NCI-H69 (cell line): ENCODE measurements at places on chromosomes 5 and 9.

DNA sequence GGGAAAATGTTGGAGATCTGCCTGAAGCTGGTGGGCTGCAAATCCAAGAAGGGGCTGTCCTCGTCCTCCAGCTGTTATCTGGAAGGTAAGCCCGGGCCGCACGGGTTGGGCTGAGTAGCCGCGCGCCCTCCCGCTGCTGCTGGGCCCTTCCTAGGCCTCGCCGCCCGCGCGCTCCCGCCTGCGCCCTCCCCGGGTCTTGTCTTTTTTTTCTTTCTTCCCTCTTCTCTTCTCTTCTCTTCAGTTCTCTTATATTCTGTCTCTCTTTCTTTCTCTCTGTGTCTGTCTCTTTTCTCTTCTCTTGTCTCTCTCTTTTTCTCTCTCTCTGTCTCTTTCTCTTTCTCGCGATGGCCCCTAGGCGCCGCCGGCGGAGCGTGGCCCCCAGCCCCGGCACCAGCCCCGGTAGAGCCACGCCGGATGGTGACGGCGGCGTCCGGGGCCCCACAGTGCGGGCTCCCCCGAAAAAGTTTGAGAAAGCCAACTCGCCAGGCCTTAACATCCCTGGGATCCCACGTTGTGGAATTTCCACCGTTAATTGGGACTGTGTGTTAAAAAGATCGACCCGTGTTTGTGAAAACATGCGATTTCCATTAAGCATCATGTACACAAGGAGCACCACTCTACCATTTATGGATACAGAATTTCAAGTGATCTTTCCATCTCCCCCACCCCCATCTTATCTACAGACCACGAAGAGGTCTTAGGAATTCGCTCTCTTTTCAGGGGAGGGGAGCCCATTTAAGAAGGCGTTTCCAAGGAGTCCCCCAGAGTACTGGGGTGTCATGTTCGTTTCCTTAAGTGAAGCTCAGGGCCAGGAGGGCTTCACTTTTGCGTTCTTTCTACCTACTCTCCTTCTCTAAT, 616 bp downstream of the ABL1 start:
- DNase-seq = peak; percentile 82

DNA sequence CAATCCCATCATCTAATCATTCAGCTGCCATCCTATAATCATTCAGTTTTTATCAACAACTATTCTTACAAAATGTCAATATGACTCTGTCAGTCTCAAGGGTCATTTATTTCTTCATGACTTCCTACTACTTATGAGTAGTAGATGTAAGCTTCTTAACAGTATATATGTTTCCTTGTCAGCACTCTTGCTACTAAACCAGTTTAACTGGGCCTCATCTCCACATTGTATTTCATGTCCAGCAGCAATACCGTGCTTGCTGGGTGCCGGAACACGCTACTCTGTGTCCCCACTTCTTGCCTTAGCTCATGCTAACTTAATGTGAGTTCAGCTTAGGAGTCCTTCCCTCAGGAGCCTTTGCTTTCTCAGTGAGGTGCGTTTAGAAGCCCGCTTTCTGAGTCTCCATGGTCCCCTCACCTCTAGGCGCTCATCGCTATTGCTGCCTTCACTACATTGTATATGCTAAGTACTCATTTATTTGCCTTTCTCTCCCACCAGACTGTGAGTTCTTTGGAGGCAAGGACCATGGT, 32.9 kb downstream of the ELL2 start:
- DNase-seq = no peak

- no peak for DNase-seq
Observed at GRCh38 chr9:81827616-81828296, 100.5 kb upstream of the SPATA31D4 start.

- no peak for DNase-seq
Observed at GRCh38 chr5:151596828-151597539, 5.9 kb upstream of the FAT2 start.

DNA sequence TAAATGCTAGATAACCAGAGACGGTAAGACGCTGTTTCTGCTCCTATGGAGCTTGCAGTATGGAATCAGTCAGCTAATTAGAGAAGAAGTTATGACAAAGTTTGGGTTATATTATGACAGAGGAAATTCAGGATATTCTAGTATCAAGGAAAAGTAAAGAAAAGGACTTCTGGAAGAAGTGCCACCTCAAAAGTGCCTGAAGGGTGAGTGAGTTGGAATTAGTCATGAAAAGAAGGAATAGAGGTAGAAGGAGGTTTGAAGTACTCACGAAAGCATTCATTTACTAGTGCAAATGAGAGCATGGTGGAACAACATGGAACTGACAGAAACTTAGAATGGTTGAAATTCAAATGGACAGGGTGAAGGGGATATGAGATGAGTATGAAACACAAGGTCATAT, 40.4 kb upstream of the MTAP start:
- no peak for DNase-seq

DNA sequence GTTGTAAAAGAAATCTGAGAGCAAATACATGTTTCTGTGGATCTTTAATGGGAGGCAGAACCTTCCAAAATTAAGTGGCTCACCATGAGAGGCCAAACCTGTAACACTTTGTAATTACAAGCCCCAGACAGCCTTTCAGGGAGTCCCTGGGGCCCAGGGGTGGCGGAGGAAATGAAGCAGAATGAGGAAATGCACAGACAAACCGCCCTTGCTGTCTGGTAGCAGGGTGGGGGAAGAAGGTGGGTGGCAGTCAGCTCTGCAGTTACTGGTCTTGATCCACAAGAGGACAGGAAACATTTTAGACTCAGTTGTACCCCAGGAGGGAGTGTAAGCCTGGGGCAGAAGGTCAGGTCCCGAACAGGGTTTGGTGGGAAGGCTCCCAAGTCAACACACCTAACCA, 6.5 kb downstream of the ARL14EPL start:
- DNase-seq = peak; percentile 94

- peak; percentile 77 for DNase-seq
Observed at GRCh38 chr5:127031147-127031862, 947 bp upstream of the MARCHF3 start.

DNA sequence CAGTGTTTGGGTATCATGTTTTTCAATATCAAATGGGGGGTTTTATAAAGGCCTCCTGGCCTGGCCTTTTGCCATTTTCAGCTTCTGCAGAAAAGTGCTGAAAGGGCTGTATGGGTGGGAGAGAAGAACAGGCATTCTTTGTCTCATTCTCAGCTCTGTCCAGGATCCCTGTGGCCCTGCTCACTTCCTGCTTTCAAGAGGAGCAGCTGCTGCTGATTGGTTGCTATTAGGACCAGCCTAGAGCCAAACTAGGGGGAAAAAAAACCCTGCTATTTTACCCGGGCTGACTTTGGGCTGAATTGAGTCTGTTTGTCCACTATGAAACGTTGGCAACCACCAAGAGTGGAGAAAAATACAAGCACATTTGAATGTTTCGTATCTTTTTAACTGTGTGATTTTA, 117.1 kb downstream of the CMYA5 start:
- no peak for DNase-seq

DNA sequence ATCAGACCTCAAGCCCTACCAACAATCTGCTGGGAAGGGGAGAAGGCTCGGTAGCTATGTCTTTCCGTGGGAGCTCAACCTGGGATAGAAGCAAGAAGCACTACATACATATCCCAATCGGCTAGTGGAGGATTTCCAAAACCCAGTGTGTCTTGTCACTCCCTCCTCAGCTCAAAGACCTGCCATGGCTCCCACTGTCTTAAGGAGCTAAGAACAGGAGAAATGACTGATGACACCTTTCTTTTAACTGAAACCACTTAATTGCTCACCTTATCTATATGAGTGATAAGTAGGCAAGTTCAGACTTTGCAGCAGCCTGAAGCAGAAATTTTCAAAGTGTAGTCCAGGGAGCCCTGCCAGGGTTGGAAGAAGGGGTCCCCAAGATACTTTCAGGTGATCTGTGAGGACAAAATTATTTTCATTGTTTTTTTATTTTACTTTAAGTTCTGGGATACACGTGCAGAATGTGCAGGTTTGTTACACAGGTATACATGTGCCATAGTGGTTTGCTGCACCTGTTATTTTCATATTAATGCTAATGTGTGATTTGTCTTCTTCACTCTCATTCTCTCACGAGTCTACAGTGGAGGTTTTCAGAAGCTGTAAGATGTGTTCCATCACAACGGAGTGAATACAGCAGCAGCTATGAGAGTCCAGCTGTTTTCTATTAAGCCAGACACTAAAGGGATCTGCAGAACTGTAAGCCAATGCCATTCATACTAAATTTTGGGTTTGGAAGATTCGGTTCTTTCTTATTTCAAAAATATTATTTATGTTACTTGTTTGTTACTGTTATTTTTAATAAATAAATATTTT, 41.4 kb downstream of the PAX5 start:
- no peak for DNase-seq

- DNase-seq = no peak
Observed at GRCh38 chr5:142007237-142007544, 5.6 kb downstream of the GNPDA1 start.

GRCh38 chr9:86546712-86547111, 192.5 kb upstream of the TUT7 start:
- DNase-seq = no peak

DNA sequence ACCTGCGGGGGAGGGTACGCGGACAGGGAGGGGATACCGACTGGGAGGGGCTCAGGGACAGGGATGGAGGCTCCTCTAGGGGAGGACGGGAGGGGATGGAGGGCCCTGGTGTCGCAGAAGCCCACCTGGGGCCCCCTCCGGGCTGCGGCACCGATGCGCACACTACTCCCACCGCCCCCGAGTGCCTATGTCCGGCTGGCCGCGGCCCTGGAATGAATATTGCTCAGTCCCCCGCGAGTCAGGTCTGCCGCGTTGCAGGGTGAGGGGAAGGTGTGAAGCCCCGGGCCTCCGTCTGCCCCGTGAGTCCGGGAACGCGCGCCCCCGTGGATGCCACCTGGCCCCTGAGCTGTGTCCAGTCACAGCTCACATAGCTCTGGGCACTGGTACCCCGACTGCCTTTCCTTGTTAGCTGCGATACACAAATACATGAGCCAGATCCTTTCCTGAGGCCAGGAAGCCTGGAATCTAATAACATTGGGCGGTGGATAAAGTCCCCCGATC, 44.5 kb upstream of the PRSS3 start:
- DNase-seq = peak; percentile 42

- peak; percentile 82 for DNase-seq
Observed at GRCh38 chr5:147949711-147950573, 43.6 kb upstream of the C5orf46 start.

DNA sequence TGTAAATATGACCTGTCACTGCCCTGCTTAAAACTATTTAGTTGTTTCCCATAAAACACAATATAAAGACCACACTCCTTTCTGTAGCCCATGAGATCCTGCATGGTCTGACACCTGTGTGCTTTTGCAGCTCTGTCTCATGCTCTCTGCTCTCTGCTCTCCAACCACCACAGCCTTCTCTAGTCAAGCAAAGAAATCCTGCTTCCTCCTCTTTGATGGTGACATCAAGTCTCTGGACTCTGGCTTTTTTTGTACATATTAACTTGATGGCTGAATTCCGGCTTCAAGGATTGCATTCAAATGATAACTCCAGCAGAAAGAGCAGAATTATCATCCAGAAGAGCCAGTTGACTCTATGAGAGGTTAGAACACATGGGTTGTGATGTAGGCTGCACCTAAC, 58.2 kb downstream of the CHSY3 start:
- no peak for DNase-seq

DNA sequence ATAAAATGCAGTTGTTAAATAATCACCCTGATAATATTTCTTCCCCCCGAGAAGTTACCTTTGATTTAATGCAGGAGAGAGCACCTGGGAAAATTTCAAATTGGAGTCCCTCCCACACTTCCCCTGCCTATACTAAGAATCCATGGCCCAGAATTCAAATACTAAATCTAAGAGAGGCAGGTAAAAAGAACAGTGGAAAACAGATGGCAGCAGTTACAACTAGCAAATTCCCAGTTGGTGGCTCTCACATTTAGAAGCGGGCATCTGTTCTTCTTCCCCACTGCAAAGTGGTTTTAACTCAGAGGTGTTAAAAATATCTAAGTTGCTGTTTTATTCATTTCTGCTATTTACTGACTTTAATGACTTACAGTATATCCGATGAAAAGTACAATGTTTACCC, 210.4 kb upstream of the ELAVL2 start:
- peak; percentile 90 for DNase-seq

DNA sequence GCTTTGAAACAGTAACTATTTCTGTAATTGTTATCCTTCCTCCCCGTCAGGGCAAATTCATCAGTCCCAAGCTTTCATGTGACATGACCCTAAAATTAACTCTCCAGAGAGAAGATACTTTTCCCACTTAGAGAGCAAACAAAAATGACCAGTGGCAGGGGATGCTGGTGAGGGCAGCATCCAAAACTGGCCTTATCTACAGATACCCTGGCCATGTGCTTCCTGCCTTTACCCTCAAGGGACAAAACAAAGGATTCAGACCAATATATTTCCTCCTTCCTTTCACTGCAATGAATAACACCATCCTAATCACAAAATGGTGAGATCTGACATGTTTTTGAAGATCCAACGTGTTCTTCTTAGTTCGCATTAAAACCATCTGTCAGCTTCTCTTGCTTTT, 267.2 kb downstream of the MAN2A1 start:
- no peak for DNase-seq

GRCh38 chr9:36985061-36985768, 48.9 kb downstream of the PAX5 start:
- no peak for DNase-seq

GRCh38 chr5:80097451-80097850, 62.3 kb downstream of the THBS4 start:
- no peak for DNase-seq

DNA sequence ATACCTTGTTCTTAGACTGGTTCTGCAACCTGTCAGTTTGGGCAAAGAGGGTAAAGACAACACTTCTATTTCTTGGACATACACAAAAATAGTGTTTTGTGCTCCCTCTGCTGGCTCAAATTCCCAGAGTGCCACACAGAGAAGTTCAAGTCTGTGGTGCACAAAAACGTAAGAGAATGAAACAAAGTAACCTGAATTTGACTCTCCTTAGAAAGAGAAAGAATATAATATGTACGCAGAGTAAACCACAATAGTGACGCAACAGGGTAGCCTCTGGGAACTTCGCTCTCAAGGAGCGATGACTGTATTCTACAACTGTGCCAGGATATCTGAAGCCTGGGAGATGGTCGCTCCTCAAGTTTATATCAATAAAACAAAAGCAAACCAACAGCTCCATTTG, 18.5 kb downstream of the DDX31 start:
- peak; percentile 58 for DNase-seq

- peak; percentile 88 for DNase-seq
Observed at GRCh38 chr5:74326571-74327338, 313.8 kb downstream of the ENC1 start.

DNA sequence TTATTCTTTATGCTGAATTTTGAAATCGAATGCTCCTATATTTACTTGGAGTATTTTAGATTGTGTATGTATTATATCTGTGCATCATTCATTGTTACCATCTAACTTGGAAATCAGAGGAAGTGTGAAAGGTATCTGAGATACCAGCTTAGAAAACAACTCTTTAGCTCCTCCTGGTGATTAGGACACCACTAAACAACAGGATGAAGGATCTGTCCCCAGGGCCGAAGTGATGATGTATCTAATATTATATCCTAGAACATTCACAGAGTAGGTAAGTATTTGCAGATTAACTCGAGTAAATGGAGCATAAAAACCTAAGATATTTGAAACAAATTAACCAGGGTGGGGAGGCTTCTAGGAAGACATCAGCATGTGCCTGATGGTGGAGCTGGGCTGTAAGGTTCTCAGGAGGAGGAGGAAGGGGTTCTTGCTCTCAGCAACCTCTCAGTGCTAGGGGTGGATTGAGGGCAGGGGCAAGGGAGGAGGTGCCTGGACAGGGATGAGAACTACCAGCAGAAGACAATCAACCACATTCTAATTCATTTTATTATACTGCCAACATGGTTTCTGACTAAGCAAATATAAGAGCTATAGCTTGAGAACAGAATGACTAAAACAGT, 2.6 kb upstream of the NFIL3 start:
- peak; percentile 64 for DNase-seq

GRCh38 chr5:14472986-14473567, 108.5 kb upstream of the OTULINL start:
- DNase-seq = peak; percentile 35
